ENCODE measurements at places on chromosomes 1 and 21.

DNA sequence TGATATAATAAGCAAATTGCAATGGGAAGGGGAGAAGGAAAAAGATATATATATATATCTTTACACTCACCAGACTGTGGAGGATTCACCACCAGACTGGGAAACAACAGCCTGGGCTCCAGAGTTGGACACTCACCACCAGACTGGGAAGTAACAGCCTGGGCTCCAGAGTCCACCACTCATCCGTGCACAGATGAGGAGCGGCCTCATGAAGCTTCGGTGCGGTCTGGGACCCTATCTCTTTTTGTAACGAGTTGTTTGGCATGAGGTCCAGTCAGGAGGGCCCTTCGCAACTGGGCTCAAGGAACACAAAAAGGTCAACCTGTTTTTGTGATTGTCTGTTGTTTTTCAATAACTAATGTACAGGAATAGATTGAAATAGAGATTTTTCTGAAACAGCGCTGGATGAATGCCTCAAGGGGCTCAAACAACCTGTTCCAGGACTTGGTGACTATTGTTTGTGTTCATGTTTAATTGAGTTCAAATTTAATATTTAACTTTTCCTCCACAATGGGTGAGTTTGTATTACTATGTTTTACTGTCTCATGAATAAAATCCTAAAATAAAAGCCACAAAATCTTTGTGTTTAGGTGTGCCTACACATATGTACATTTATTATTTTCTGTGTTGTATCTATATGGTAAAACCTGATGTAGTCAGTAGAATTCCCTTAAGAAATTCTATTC, 40.1 kb downstream of the S100A10 start:
- no peak for DNase-seq

DNA sequence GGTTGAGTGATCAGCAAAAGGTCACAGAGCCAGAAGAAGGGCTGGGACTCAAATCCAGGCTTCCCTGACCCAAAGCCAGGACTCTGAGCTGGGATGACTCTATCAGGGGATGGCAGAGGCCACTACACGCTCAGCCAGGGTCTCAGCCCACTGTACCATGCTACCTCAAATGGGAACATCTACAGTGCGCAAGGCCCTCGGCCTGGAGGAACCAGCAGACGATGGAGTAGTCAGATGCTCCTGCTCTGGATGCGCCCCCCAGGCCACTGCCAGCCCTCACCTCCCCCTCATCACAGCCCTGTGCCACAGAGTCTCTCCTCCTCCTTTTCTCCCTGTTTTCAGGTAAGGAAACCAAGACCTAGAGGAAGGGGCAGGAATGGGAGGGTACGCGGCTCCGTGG, 39.0 kb downstream of the GLIS1 start:
- DNase-seq: no peak

DNA sequence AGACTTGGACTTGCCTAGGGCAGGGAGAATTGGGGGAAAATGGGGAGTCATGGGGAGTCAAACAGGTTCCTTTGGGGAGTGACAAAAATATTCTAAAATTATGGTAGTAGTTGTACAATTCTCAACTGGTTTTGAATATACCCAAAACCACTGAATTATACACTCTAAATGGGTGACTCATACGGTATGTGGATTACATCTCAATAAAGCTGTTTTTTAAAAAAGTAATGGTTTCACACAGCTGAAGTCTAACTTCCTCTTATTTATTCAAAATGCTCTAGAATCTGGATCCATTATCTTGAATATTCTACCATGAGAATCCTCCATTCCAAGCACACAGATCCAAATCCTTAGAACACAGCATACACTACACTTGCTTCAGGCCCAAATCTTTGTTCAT, 11.1 kb downstream of the EIF4G3 start:
- DNase-seq: no peak

DNA sequence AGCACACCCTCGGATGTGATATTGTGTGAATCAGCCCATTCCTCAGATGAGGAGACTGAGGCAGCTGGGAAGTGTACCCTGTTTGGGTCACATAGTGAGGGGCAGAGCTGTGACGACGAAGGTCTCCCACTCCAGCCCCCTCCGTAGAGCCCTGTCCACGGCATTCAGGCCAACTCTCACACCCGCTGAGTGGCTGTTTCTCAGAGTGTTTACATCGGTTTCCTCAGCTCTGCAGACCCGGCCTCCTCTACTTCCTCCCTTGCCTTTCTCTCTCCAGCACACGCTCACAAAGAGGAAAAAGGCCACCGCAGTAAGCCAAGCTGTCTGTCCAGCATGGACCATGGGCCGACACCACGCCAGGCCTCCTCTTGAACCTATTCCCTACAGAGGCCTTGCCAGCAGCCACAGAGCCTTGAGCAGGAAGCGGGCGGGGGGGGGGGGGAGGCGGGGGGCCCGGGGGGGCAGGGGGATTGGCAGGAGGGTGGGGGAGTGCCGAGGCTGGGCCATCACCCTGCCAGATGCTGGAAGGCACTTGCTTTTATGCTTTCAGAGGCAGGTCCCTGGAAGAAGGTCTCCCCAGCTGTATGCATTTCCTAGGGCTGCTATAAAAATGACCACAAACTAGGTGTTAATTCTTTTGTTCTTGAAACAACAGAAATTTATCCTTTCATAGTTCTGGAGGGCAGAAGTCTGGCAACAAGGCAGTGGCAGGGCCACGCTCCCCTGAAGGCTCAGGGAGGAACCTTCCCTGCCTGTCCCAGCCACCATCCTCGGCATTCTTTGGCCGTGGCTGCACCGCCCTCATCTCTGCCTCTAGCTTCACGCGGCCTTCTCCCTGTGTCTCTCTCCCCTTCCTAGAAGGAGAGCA, 178.4 kb downstream of the PSMG1 start:
- peak; percentile 60 for DNase-seq

DNA sequence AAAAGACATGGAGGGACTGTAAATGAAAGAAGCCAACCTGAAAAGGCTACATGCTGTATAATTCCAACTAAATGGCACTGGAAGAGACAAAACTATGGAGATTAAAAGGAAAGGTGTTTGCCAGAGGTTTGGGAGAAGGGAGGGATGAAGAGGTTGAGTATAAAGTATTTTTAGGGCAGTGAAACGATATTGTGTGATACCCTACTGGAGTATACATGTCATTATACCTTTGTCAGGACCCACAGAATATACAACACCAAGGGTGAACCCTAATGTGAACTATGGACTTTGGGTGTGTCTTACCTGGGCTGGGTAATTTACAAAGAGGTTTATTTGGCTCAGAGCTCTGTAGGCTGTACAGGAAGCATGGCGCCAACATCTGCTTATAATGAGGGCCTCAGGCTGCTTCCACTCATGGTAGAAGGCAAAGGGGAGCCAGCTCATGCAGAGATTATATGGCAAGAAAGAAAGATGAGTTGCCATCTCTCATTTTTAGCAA, 73.4 kb downstream of the CD2 start:
- DNase-seq: no peak

- DNase-seq: no peak
Observed at GRCh38 chr1:55311979-55312378, 96.8 kb upstream of the USP24 start.

GRCh38 chr1:226938903-226939437, 1.1 kb upstream of the COQ8A start:
- DNase-seq: peak; percentile 58

Data from fibroblast of villous mesenchyme (primary cell).